ENCODE measurements at places on chromosomes 13 and 19.

DNA sequence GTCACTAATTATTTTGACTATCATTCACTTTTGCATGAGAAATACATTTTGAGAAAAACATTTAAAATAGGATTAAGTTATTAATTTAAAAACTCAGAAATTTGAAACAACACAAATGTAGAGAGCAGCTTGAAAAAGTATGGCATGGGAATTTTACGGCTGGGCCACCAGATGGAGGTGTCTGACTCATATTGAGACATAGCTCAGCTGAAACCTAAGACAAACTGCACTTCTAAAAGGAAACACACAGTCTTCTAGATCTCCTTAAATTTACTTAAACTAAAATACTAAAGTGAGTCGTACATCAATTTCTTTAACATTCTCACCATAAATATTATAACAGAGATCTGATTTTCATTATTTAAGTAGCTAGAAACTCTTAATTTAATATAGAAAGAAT, 41.9 kb upstream of the POSTN start:
- no peak for DNase-seq

DNA sequence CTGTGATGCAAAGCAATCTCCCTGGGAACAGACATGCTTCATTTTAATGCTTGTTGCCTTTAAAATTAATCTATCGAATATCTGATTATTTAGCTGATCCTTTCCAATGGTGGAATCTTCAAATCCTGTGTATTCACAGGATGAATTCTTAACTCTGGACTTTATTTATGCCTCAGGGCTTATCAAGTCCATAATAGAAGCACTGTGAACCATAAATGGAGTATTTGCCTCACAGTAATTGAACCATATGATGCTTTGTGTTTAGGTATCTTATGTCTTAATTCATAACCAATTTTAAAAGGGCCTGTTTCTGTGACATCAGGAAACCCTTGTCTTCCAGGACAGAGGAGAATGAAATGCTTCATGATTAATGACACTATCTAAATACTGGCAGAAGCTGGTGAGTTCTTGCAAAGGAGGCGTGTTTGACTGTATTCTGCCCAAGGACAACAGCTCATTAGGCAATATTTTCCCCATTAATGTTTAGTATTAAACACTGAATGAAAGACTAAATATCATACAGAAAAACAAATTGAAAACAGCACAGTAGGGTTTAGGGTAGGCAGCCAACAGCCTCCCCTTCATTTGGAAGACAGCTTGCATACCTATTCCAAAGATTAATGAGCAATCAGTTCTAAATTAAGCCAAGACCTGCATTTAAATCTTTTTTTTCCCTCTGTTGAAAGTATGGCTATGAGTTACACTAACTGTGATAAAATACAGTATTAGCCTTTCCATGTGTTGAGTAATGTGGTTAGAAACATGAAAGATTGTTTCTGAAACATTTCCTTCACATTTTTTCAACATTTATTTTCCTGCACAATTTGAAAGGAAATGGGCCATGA, 709.4 kb downstream of the PCDH9 start:
- no peak for DNase-seq

DNA sequence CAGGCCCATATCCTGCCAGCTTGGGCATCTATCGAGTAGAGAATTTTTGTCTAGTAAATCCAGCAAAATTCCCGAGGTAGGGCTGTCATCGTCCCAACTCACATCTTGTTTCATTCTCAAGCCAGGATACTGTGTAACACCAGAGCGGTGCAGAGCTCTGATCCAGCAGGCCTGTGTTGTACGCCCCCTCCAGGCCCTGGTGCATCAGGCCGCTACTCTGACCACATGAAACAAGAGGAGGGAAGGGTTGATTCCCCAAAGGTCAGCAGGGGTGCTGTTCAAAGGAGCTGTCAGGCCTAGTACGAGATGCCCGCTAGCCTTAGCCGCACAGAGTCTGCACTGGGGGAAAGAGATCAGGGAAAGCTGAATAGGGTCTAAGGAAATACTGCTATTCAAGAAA, 276.0 kb downstream of the SLC7A1 start:
- DNase-seq, result no peak

DNA sequence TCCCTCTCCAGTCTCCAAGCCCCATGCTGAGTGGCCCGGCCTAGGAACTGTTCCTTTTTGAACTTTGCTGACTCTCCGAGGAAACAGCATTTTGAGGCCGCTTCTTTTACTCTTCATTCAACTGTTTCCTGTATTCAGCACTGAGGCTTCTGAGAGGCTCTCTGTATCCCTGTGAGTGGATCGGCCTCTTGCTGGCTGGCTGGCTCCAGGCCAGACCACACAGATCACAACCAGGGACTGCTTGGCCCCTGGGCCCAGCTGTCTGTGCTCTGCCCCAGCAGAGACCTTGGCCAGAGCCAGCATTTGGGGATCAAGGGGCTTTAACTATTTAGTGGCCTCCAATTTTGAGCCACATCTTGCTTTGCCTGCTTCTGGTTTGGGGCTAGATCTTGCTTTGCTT, 75.6 kb upstream of the KL start:
- DNase-seq, result no peak

GRCh38 chr19:2308114-2308556, at the start of gene LINGO3:
Gene LINGO3 (minus strand): TSS chr19:2308154. CDS start chr19:2291776, 16,378 bp downstream.
- no peak for DNase-seq

DNA sequence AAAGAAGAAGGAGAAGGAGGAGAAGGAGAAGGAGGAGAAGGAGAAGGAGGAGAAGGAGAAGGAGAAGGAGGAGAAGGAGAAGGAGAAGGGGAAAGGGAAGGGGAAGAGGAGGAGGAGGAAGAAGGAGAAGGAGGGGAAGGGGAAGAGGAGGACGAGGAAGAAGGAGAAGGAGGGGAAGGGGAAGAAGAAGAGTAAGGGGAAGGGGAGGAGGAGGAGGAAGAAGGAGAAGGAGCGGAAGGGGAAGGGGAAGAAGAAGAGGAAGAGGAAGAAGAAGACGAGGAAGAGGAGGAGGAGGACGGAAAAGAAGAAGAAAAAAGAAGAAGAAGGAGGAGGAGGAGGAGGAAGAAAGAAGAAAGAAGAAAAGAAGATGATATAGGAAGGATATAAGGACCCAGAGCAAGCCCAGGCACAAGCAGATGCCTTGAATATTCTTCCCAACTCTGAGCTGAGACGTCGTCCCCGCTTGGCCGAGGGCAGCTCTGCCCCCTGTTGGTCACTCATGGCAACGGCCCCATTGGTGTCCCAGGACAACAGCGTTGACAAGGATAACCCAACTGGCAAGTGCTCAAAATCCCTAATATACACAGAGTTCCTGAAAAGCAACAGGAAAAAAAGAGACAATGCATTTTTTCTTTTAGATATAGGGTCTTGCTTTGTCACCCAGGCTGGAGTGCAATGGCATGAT, 30.6 kb upstream of the IGSF23 start:
- DNase-seq, result no peak

GRCh38 chr13:94246495-94246894, 233.0 kb downstream of the DCT start:
- DNase-seq, result no peak

All from CD4-positive, alpha-beta T cell treated with Interleukin-17A for 1 hour (primary cell).